ENCODE measurements at places on chromosomes 1 and 21. TPM values are rescaled to one million over a fixed set of nuclear protein-coding genes. Genes with fewer than 3 reads are reported as not detected.

The SPRR3 gene
- total RNA-seq = not detected

The ARID1A gene
- 20.3 TPM for total RNA-seq

The LHX8 gene
- total RNA-seq = not detected

The HIVEP3 gene
- total RNA-seq = 1.8 TPM

The EPHA10 gene
- total RNA-seq = not detected

The OPRD1 gene
- not detected for total RNA-seq

The SYNC gene
- total RNA-seq = 44.3 TPM

The LRRC7 gene
- not detected for total RNA-seq

The DSCAM gene
- total RNA-seq = 0.12 TPM

The SLC9C2 gene
- not detected for total RNA-seq

The MX2 gene
- total RNA-seq = 0.87 TPM

The C1orf52 gene
- total RNA-seq = 15.2 TPM

The CATSPER4 gene
- not detected for total RNA-seq

The HLX gene
- total RNA-seq = 17.9 TPM

The PRRX1 gene
- 219 TPM for total RNA-seq

The COL16A1 gene
- 50.2 TPM for total RNA-seq

The NCAM2 gene
- total RNA-seq = 2.5 TPM

The SH2D2A gene
- 0.25 TPM for total RNA-seq

The OR10X1 gene
- not detected for total RNA-seq

Data from uterine smooth muscle cell (primary cell).